ENCODE measurements at places on chromosomes 11 and 22.

- DNase-seq = no peak
Observed at GRCh38 chr11:45468267-45468856, 182.2 kb upstream of the SYT13 start.

GRCh38 chr11:20355221-20356219, 8.0 kb upstream of the HTATIP2 start:
- no peak for DNase-seq

DNA sequence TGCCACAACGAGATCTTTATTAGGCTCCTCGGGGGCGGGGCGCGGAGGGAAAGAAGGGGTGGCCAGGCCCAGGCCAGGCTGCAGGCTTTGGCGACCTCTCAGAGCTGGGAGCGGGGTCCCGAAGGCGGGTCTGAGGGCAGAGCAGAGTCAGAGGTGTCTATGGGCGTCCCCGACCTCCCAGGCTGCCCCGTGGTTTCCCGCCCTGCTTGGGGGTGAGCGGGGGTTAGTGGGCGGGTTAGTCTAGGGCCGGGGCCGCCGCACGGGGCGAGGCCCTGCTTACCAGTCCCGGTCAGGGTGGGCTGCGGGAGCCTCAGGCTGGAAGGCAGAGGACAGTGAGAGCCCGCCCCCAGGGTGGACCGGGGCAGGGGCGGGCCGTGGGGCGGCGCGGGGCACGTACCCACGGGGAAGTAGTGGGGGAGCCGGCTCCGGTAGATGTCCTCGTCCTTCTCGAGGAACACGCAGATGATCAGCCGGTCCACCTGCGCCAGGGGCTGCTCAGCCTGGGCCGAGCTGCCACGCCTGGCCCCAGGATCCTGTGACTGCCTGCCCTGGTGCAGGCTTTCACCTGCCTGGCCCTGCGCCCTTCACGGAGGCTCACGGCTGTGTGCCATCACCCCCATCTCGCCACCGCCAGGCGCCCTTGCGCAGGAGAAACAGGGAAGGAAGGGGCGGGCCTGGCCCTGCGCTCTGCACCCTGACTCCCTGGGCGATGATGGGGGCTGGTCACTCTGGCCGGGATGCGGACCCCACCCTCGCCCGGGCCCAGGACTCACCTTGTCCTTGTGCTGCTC, 12.5 kb downstream of the OTUB1 start:
- no peak for DNase-seq

DNA sequence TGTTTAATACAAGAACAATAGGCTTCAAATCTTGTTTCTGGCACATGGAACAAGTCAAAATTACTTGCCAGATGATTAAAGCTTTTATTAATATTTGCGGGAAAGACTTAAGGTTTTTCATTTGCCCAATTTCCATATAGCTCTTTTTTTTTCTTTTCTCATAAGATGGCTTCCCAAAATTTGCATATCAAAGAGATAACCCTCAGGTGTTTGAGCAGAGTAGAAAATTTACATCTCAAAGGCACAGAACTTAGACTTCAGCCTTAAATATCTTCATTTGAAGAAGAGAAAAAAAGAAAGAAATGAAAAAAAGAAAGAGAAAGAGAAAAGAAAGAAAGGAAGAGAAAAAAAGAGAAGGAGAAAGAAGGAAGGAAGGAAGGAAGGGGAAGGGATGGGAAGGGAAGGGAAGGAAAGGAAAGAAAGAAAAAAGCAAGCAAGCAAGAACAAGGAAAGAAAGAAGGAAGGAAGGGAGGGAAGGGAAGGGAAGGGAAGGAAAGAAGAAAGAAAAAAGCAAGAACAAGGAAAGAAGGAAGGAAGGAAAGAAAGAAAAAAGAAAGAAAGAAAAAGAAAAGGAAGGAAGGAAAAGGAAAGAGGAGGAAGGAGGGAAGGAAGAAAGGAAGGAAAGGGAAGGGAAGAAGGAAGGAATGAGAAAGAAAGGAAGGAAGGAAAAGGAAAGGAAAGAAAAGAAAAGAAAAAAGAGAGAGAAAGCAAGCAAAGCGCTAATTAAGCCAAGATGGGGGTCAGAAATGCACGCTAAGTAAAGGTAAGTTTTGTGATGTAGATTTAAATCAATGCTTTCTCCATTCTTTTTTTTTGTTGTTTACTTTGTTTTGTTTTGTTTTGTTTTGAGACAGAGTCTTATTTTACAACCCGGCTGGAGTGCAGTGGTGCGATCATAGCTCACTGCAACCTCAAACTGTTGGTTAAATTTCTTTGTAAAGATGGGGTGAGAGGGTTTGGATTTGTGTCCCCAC, 20.2 kb upstream of the IFITM3 start:
- DNase-seq = no peak

GRCh38 chr11:44243595-44244343, 66.2 kb downstream of the ALX4 start:
- no peak for DNase-seq

DNA sequence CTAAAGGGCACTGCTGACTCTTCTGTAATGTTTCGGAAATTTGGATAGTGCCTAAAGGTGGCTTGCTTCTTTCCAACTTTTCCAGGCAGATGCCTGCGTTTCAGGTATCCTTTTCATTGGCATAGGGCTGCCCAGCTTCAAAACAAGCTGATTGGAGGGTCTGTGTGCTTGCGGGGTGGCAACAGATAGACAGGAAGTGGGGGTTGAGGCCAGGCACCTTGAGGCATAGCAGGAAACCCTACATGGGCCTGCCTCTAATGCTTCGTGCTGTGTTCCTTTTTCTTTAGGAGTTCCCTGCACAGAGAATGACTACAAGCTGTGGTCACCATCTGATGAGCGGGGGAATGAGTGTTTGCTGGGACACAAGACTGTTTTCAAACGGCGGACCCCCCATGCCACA, 92.2 kb upstream of the SORL1-AS1 start:
- peak; percentile 21 for DNase-seq

GRCh38 chr11:4190098-4190497, 95.5 kb downstream of the RRM1 start:
- no peak for DNase-seq

GRCh38 chr11:114929351-114930000, 251.1 kb downstream of the NXPE2 start:
- DNase-seq = no peak

DNA sequence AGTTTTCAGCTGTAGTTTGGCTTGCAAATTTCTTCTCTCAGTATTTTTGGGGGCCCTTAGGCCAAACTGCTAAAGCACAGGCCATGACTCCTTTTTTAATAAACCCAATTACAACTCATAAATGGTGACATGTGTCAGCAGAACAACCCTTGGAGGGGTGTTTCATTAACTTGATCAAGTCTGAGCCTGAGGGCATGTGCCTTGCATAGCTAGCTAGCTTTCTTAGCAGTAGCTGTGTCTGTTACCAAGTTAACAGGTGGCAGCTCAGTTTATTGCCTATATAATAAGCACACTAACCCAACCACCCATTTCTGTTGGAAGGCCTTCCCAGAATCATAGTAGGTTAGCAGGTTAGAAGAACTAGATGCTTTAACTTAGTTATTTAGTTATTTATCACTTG, 950.3 kb upstream of the CCDC90B start:
- DNase-seq = no peak

- peak; percentile 92 for DNase-seq
Observed at GRCh38 chr22:39003165-39003638, 10.9 kb upstream of the APOBEC3C start.

GRCh38 chr22:17896586-17896985, 122.3 kb upstream of the BID start:
- DNase-seq = no peak

- DNase-seq = no peak
Observed at GRCh38 chr22:44719586-44720368, 17.8 kb downstream of the PRR5 start.

- no peak for DNase-seq
Observed at GRCh38 chr11:26045082-26045481, 286.8 kb upstream of the ANO3 start.

- no peak for DNase-seq
Observed at GRCh38 chr11:102760344-102761035, 19.9 kb downstream of the MMP10 start.

DNA sequence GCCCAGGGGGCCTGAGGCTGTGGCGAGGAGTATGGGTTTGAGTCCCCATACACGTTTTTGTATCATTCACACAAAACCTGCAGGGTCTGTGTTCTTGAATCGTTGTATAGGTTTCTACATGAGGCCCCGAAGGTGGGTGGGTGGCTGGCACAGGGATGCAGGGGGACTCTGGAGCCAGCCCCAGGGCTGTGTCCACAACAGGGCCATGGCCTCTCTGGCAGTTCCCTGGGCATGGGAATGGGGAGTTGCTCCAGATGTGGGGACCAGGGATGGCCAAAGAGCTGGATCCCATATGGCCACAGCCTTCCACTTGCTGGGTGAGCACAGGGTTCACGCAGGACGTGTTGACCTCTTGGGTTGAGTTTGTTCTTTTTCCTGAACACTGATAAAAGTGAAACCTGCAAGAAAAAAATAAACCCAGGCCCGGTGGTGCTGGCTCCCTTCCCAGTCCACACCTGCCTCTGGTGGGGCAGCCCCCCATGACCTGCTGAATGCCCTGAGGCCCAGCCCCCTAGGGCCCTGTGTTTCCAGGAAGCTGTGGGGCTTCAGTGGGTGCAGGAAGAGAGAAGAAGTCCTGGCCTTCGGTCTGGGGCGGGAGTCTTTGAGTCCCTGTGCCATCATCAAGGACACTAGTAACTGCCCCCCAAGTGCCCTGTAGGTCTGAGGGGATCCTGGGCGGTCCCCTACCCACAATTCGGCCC, 16.1 kb downstream of the MYRF start:
- no peak for DNase-seq

DNA sequence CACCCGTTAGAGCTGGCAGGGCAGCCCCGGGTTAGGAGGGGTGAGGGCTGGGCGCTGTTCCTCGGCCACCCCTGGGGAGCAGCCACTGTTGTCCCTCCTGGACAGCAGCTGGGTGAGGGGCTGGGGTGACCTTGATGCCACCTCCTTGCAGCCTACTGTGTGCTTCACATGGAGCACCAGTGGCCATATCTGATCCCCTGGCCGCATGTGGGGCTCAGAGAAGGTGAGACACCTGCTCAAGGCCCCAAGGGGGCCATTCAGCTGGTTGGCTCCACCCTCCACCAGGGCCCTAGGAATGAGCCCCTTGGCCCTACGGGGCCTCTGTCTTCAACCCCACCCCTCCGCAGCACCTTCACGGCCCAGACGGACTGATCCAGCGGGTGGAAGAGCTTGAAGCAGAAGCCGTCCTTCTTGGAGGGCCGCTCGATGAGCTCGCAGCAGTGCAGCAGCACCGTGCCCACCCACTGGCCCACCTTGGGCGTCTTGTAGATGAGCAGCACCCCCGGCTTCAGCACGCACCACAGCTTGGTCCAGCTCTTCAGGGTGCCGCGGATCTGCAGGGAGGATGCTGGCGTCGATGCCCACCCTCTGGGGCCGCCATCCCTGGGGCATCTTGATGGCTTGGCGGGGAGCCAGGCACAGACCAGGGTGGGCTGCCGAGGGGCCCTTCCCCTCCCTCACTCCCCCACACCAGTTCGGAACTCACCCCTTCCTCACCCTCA, 44.9 kb downstream of the OSBPL5 start:
- no peak for DNase-seq

GRCh38 chr11:134349802-134350355, 18.1 kb downstream of the GLB1L2 start:
- no peak for DNase-seq

GRCh38 chr11:34151166-34151565, 45.7 kb downstream of the NAT10 start:
- DNase-seq = no peak

GRCh38 chr11:102929972-102930371, 25.6 kb downstream of the MMP13 start:
- no peak for DNase-seq

DNA sequence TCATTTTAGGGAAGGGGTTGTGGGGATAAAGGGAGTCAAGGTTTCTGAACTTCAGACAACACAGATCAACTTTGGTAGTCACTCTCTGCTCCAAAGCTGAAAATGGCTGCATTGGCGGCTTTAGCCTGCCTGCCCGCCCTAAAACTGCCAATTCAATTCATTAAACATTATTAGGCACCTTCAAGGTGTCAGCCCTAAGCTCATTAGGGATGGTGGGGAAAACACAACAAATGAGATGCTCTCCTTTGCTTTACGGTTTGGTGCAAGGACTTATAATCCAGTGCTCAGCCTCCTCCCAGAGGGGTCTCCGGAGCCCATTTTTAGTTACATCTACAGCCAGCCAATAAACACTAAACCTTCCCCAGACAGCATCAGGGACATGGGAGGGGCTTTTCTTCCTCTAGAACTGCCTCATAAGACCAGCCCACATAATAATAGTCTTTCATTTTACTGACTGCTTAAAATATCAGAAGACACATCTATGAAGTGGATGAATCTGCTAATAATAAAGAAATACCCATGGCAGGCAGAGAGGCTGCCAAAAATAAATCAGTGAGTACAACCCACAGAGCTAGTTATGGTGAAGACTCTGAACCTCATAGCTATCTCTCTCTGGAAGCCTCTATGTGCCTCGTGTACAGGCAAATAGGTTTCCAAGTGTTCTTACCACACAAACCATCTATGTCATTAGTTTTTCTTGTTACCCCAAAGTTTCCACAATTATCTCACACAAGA, 102.8 kb upstream of the NCAM1 start:
- no peak for DNase-seq

GRCh38 chr22:28450109-28450508, 229.5 kb downstream of the TTC28 start:
- DNase-seq = no peak

- DNase-seq = no peak
Observed at GRCh38 chr11:75867778-75868374, 52.9 kb downstream of the UVRAG start.

DNA sequence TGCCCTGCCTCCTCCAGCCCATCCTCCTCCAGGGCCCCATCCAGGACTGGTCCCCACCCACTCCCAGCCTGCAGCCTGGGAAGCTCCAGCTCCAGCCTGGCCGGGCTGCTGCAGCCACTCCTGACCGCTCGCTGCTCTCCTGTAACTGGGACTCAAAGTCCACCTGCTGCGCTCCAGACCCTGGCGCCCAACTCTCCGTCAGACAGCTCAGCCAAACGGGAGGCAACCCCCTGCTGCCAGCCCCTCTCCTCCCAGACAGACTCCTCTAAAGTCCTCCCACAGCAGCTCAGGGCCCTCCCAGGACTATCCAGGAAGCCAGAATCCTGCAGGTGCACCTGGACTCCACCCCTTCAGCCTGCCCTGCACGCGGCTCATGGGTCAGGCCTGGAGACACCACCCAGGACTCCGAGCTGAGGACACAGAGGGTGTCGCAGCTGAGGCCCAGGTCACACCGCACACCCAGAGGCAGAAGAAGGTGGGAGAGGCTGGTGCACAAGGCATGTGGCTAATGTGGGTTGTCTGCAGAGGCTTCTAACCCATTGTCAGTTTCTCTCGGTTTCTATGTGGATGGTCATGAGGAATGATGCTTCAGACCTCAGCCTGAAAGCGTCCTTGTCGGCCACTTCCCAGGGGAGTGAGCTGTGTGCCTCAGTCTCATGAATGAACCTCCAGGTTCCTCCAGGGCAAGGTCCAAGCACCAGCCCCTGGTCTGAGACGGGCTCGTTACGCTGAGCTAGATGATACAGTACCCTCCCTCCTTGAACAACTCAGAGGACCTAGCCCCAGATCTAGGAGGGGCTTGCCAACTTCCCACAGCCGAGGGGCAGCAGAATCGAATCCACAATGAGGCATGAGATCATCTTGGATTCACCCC, 1514.8 kb downstream of the TBC1D22A start:
- DNase-seq = no peak

- DNase-seq = no peak
Observed at GRCh38 chr22:49079743-49080500, 747.8 kb downstream of the BRD1 start.

GRCh38 chr11:6988506-6988905, 31.6 kb downstream of the ZNF214 start:
- no peak for DNase-seq

Data from CD8-positive, alpha-beta T cell (primary cell).